ENCODE measurements at places on chromosomes 11 and 22.

- DNase-seq: peak; percentile 75
Measured at GRCh38 chr11:119627286-119627685, 101.7 kb downstream of the NECTIN1 start.

DNA sequence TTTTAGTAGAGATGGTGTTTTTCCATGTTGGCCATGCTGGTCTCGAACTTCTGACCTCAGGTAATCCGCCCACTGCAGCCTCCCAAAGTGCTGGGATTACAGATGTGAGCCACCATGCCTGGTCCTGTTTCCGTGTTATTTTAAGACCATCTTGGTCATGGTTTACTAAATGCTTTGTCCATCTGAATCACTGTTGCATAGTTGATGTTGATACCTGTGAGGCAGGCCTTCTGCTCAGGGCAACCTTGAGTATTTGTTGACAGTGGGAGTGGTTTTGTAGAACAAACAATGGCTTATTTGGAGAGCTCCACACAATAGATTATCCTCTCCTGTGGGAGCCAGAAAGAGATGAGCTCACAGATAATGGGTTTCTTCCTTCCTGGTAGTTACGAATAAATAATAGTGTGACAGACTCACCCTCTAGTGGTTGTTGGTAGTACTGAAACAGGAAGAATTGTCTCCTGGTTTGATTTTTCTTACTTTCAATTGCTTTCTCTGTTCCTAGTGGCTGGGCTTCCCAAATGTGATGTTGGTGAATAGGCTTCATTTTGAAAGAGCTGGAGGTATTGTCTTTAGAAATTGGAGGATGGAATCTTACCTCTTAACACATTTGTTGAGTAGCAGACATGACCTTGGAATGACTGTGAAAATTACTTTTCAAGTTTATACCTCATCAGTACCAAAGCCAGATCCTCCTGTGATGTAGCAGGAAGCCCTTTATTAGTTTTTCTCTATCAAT is 39.0 kb downstream of the CTNND1 start:
- DNase-seq: peak; percentile 72

DNA sequence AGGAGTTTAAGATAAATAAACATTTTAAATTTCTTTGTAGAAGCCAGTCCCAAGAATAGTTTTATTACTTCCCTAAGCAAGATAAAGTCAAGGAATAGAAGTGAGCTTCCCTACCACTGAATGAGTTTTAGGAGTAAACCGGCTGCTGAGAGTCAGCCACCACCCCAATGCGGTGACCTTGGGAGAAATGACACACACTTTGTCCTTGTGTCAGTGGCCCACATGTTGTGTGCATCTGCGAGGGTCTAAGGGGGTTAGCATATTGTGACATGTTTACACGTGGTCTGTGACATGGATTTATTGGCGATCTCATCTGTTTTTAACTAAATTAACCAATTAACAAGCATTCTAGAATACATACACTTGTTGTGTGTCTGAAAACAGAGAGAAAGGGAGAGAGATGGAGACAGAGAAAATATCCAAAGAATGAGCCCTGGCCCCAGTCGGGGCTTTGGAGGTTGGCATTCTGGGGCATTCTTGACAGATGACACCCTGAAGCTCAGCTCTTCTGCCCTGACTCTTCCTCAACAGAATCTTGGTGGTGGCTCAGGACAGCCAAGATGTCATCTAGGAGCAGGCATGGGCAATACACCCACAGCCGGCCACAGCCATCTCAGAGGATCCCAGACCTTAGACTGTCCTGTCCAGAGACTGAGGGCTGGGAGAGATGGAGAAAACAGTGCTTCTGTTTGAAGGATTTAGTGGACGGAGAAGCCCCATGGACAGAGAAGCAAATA is 29.7 kb upstream of the TMPRSS4 start:
- no peak for DNase-seq

DNA sequence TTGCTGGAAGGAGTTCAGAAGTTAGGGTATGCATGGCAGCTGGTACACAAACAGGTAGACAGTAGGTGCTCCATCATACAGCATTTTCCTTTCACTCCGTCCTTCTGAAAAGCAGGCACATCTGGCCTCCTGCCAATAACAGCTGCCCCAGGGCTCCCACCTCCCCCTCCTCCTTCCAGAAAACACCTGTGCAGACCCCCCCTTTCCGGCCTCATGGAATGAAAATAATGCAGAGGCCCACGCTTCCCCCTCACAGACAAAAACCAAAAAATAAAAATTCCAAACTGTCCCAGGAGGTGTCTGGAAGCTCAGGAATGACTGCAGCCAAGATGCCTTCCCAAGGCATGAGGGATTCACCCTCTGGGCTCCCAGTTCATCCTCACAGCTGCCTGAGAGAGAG is 185.5 kb downstream of the MN1 start:
- no peak for DNase-seq

DNA sequence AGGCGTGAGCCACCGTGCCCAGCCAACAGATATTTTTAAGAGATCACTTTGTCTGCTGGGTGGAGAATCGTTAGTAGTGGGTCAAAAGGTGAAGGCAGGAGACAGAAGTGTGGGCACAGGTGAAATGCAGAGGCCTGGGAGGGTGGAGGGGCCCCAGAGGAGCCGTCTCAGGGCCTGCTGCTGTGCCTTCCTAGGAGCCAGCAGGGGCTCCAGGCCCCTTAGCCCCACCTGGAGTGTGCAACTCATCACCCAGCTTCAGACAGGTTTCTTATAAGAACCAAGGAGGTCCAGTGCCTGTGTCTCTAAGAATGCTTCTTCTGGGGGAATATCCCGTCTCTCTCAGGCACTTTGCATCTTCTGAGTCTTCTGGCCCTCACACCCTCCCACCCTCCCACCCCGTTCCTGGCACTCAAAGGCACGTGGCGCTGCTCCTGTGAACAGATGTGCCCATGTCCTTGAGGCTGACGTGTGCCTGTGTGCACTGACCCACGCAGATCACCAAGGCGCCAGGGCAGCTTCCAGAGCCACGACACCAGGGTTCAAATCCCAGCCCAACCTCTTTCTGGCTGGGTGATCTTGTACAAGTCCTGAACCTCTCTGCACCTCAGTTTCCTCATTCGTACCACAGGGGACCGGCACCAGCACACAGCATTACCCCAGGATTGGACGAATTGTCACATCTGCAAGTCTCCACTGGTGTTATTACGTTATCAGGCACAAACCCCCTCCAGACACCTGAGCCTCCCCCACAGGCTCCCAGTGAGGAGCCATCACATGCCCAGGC is 3.4 kb downstream of the ARSA start:
- no peak for DNase-seq

- no peak for DNase-seq
Measured at GRCh38 chr11:36135076-36135475, 154.1 kb downstream of the COMMD9 start.

DNA sequence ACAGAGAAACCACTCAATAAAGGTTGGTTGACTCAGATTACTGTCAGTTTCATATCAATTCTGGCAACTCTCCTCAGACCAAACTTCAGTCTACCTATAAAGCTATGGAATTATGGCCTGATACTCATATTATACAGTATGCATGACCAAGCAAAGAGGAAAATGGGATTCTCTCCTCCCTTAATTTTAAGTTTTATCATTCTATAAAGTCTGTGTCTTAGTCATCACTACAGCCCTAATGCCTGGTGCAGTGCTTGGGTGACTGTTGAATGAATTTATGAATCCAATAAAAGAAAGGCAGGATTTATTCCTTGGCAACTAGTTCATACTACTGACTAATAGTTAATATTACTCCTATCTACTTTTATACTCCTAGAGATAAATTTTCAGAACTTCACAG is 37.6 kb upstream of the GRAMD1B start:
- DNase-seq: no peak

DNA sequence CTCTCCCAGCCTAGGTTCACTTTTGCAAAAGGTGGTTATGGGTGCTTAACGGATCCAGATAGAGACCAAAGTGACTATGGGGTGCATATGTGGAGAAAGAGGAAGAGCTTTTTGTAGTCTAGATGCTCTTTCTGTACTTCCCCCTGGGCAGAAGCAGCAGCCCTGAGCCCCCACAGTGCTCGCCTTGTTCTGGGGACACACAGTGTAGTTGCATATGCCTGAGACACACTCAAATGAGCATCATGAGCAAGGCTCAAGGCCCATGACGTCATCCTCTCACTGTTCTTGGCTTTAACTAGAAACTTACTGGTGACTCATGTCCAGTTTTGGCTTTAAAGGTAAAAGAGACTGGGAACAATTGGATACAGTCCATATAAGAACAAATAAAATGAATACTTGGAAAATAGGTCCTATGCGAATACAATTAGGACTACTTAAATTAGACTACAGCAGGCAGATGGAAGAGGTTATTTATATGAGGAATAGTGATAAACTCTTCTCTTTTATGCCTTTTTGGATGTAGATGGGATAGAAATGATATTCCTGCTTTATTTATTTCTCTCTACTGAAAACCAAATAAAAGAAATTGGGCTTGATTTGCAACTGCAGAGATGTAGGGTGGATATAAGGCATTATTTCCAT is 20.1 kb upstream of the PEX26 start:
- DNase-seq: no peak

DNA sequence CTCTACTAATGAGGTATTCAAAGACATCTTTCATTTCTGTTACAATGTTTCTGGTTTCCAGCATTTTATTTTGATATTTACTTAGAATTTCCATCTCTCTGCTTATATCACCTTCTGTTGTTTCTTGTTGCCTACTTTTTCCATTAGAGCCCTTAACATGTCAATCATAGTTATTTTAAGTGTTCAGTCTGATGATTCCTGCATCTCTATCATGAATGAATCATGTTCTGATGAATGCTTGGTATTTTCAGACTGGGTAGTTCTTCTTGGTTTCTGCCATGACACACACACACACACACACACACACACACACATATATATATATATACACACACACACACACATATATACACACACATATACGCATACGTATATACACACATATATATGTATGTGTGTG is 486.4 kb upstream of the ISX start:
- no peak for DNase-seq

DNA sequence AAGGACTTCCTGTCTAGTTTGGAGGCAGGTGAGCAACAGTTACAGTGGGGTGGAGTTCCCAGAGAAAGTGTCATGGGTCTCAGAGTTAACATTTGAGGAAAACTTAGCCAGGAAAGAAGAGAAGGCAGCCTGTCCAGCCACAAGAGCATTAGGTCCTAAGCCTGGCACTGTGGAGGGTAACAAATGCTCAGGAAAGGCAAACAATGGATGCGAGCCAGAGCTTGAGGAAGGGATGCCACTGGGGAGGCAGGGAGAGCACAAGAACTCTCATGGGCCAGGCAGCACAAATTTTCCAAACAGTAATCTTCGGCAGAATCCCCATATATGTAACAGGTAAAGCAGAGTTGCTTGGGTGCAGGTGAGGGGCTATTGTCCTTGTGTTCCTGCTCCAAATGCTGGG is 8.0 kb upstream of the SERPIND1 start:
- DNase-seq: no peak

GRCh38 chr22:44743804-44744211 is 8.6 kb upstream of the ARHGAP8 start:
- no peak for DNase-seq

- no peak for DNase-seq
Measured at GRCh38 chr11:1847926-1848639, 4.8 kb upstream of the LSP1 start.
